Stimulated activated CD4-positive, alpha-beta T cell treated with anti-CD3 and anti-CD28 coated beads, Interleukin-4, amount 100 ng/mL, for 24 hours (primary cell): ENCODE measurements at places on chromosomes 2 and 18.
A peak's percentile ranks its signal among the peaks of the same experiment; 100 is the strongest.

DNA sequence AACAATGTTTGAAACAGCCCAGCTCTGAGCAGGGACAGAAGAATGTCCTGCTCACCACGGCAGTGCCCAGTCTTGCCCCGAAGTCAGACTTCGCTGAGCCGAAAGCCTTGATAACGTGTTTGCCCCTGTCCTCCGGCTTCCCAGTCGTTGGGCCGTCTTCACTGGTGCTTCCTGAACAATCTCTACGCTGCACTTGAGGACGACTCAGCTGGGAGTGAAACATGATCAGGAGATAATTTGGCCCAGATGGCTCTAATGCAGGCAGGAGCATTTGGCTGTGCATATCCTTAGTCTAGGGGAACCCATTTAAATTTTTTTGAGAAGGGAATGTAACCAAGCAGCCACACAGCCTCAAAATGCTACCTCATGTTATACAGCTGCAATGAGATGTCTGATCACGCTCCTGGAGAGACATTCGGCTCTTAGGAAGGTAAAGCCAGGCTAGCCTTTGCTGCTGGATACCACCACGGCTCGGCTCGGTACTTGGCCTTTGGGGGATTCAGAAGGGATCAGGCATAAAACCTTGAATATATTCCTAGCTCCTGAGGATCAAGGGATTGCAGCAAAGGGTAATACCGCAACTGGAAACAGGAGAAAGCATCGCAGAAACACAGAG, 43.6 kb downstream of the FECH start:
- no peak for DNase-seq

GRCh38 chr2:88613921-88614320, 13.3 kb downstream of the EIF2AK3 start:
- no peak for DNase-seq

DNA sequence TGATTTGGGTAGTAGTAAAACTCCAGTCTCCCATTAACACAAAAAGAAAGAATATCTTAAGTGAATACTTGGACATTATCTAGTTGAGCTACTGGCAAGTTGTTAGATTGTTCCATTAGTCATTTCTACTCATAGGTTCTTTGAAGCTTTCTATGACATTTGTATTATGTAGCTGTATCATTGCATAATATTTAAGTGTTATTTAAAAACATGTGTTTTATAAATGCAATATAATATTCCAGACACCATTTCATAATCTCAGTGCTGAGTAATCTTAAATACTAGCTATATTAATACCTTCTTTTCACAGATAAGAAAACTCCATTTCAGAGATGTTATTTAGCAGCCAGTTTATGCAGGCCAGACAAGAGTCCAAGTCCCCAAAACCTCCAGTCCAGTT, 271.9 kb downstream of the NCKAP5 start:
- no peak for DNase-seq

DNA sequence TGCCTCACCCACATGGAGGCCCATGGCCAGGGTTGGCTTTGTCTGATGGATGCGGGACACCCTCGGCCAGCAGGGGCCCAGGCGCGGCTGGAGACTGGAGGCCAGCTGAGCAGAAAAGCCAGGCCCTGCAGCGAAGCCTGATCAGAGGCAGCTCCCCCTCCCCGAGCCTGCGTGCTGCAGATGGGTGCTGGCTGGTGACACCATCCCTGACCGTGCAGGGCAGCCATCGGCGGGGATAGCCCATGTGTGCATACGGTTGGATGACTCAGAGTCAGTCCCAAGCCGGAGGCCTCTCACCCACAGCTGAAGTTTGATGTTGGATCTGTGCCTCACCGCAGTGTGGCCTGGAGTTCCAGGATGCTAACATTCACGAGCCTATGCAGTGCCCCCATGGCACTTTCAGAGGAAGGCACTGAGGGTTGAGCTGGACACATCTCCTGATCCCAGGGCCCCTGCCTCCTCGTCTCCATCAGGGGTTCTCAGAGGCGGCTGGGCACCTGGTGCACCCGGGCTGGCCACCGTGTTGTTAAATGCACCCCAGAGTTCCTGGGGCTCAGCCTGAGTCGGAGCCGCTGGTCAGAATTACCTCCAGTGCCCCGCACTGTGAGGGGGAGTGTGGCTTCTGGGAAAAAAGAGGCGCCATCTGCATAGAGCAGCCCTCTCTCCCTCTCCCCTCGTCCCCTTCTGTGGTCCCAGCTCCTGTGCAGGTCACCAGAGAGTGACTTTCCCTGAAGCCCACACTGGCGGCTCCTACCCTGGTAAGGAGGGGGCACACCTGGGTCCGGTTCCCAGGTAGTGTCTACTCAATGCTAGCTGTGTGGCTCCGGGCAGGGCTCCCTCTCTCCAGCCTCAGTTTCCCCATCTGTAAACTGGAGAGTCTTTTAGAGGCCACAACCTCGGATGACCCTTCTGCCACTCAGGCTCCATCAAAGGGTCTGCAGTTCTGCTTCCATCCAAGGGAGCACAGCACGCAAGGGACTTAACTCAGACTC, 19.4 kb upstream of the KIF1A start:
- no peak for DNase-seq

DNA sequence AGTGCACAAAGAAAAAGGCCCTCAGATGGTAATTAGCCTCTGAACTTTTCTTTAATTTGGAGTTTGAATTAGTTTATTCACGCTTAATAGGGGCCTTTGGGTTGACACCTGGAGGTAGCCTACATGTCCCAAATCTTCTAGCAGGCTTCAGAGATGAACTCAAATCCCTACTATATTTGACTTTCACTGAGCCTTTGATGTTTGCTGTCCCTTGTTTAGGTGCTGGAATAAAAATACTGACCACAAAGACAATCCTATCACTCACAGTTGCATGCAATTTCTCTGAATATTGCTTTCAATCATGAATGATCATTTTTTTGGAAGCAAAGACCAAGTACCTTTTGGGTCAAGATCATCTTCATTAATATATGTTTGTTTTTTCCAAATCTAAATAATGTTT, 564.0 kb upstream of the FANCL start:
- DNase-seq, result no peak

DNA sequence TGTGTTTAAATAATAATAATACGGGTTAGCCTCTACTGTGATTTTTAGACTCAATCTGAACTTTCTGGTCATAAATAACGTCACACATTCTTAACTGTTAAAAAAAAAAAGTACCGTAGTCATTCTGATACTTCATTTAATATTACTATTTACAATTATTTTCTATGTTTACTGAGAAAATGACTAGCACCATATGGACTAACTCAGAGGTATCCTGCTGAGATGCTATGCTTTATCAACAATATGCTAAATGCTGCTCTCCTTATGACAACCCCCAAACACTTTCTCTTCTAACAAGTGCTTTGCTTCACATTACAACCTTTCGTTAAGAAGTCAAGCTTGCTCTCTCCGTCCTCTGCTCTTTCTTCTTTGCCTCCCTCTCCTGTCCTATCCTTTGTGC, 182.1 kb downstream of the AFF3 start:
- DNase-seq, result no peak

DNA sequence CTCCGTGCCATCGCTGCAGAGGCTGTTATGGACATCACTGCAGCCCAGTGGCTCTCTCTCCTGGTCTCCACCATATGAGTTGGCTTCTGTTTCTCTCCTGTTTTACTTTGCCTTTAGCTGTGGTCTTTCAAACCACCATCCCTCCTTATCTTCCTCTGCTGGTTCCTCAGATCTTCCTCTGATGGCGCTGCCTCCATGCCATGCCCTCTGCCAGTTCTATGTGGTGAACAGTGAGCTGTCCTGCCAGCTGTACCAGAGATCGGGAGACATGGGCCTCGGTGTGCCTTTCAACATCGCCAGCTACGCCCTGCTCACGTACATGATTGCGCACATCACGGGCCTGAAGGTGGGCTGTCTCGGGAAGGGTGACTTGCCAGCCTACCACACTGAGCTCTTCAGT, 13.1 kb downstream of the TYMS start:
- no peak for DNase-seq

GRCh38 chr2:29920130-29920577, 1.2 kb downstream of the ALK start:
- peak; percentile 35 for DNase-seq

- no peak for DNase-seq
Measured at GRCh38 chr2:241978670-241979069, 109.1 kb downstream of the RTP5 start.

GRCh38 chr2:221555494-221555846, 16.6 kb downstream of the EPHA4 start:
- no peak for DNase-seq

- no peak for DNase-seq
Measured at GRCh38 chr2:238162251-238162845, 3.6 kb downstream of the ERFE start.

DNA sequence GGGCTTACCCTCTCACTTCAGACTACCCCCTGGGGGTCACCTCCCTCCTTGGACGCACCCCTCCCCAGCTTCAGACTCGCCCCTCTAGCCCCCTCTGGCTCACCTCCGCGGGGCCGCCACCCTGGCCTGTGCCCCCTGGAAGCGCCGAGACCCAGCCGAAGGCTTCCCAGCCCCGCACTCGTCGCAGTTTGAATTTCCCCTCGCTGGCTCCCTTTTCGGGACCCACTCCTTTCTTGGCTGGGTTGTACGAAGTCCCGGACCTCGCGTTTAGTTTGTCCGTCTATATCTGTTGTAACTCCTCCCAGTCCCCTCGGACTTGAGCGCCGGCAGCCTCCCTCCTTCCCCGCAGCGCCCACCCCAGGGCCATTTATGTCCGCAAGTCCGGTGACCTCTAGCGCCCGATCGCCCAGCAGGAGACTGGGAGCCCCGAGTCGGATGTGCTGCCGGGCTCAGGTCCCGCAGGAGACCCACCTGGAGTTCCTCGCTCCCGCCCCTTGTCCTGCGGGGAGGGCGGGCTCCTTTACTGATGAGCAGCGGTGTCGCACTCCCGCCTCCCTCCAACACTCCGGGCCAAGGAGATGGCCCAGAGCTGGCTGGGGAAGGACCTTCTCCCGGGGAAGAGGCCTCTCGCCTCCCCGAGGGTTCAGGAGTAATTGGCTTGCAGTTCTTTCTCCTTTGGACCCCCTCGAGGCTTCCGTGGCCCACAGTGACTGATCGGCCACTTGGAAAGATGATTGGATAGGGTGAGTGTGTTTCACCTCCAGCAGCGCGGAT, 692 bp upstream of the RAX start:
- no peak for DNase-seq

GRCh38 chr2:240400371-240401161, 34.9 kb upstream of the GPC1 start:
- no peak for DNase-seq

- no peak for DNase-seq
Measured at GRCh38 chr2:104855221-104856085, 1.5 kb downstream of the POU3F3 start.

GRCh38 chr2:99806758-99807157, 316.9 kb upstream of the REV1 start:
- no peak for DNase-seq

- no peak for DNase-seq
Measured at GRCh38 chr2:210000464-210001324, 1.7 kb upstream of the RPE start.

GRCh38 chr18:67433971-67434370, 82.5 kb downstream of the DSEL start:
- DNase-seq, result no peak

GRCh38 chr2:84778911-84779690, 101.8 kb downstream of the TRABD2A start:
- DNase-seq, result no peak

GRCh38 chr2:158253170-158253569, 151.5 kb downstream of the UPP2 start:
- DNase-seq, result no peak

DNA sequence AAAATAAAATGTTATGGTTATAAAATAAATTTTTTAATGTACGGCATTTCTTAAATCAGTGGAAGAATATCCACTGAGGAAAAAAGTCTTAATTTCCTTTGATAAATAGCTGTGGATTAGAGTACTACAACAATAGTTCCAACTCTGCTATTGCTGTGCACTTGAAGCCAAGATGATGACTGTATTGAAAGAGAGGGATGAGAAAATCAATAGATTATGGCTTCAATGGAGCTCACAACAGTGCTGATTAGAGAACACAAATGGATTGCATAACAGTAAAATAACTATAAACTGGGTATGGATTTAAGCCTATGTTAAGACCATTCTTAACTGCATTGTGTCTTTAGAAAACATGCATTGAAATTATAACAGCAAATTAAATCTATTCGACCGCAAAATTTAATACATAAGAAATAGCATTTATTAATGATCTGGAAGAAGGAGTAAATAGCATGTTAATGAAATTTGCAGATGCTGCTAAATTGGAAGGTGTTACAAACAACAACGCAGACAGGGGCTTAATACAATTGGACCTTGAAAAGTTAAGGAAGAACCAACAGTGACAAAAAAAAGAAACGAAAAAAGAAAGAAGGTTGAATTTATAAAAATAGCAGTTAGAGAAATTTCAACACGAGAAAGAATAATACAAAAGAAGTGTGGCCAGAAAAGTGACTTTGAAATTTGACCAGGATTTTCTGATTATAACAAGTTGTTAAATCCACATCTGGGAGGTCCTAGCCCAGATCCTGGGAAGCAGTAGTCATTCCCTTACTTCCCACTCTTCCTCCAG, 8.6 kb upstream of the MAP3K20 start:
- no peak for DNase-seq

GRCh38 chr2:222494104-222494739, 69.9 kb downstream of the SGPP2 start:
- DNase-seq, result no peak

GRCh38 chr2:85560812-85561279, 447 bp downstream of the GGCX start:
- no peak for DNase-seq

DNA sequence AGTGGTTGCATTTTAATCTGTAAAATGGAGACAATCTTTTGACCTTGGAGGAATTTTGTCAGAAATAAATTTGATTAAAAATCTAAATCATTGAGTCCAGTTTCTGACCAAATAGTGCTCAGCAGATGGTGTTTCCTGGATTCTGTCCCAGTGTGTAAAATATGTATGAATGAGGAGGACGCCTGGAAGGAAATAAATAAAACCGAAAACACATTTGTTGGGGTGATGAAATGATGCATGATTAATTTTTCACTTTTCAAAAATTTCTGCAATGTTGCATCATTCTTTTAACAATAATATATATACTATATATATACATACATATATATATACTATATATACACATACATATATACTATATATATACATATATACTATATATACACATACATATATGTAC, 261.1 kb upstream of the TRIB2 start:
- DNase-seq, result no peak

DNA sequence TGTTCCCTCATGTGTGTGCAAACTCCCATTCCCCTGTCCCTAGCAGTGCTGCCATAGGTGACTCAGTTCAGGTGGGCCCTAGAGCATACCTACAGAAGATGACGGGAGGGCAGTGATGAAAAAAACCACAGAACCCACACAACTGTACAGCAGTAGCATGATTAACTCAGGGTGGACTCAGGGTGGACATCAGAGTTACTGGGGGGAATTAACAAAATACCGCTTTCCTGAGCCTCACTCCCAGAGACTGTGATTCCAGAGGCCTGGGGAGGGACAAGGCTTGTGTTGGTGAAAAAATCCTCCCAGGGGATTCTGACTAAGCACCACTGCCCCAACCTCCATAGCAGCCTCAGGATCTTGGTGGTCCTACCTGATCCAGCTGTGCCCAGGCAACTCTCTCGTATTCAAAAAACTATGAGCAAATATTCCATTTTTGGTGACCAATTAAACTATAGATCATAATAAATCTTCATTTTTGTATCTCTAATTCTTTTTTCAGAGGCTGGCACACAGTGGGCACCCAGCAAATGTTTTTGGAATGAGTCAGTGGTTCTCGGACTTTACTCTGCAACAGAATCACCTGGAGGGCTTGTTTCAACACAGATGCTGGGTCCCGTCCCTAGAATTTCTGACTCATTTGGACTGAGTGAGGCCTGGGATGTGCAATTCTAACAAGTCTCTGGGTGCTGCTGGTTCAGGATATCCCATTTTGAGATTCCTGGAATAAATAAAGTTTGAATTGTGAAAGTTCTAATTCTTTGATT, 84.1 kb upstream of the NABP1 start:
- DNase-seq, result no peak
